Choroid plexus epithelial cell (primary cell): ENCODE measurements at places on chromosomes 5 and 9.

GRCh38 chr9:135281791-135282737, 194.6 kb downstream of the OLFM1 start:
- DNase-seq = peak; percentile 11

- DNase-seq = no peak
Observed at GRCh38 chr5:53974021-53974420, 336.4 kb downstream of the ARL15 start.

DNA sequence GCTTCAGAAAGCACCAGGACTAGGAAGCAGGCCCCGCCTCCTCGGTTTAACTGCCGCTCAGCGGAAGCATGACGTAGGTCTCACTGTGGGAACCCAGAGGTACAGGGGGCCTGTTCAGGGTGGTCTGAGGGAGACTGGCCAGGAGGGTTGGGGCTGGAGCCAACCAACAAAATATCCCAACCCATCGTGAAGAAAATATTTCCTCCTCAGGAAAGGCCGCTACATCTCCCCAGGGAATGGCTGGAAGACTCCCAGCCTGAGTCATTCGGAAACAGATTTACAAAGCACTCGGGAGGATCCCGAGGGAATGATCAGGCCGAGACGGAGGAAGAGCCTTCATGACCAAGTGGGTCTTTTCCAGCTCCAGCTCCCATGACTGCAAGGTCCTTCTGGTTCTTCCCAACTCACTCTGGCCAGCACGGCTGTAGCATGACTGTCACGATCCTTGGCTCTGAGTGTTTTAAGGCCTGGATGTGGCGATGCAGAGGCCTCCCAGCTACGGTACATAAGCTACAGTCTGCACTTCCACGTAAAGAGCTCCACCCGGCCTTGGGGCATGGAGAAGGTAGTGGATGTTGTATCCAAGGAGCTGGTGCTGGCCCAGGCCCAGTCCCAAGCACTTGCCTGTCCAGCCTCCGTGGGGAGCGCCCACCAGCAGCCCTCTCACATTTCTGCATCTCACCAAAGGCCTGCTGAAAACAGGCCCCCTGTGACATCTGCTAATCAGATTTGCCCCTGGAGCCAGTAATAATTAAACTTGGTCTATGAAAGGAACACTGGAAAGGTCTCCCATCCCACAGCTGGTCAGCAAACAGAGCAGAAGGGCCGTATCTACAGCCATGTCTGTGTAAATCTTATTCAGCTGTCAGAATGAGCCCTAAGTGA, 100.6 kb downstream of the LHFPL2 start:
- peak; percentile 93 for DNase-seq

DNA sequence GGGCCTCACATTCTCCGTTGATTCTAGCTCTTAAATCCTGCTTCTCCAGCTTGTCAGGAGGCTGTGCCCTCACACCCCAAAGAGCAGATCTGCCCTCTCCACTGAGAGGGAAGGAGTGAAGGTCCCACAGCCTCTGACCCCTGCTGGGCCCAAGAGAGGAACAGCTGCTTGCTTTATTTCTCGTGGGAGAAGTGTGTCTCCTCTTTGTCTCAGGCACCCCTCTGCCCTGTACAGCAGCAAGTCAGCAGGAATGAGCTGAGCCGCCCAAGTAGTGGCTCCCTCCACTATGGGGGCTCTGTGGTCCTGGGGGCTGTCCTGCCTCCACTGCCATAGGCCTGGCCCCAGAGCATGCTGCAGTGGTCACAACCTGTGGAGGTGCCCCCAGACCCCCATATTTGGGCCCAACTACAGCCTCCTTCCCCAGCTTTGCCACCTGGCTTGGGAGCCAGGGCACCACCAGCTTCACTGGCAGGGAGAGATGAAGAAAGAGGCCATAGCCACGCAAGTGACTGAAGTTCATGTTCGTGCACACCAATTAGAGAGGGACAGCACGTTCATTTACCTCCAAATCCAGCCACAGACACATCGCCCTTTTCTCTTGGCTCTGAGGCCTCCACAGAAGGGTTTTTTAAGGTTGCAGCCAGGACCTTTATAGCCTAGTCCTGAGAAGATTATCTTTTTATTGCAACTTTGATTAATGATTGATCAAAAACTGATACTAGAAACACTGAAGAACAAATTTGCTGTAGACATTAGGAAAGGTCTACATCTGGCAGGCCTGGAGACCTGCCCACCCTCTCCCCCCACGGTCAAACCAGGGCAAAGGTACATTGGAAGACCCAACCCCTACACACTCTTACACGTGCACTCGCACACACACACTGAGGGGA, 27.5 kb downstream of the IRF1 start:
- no peak for DNase-seq

DNA sequence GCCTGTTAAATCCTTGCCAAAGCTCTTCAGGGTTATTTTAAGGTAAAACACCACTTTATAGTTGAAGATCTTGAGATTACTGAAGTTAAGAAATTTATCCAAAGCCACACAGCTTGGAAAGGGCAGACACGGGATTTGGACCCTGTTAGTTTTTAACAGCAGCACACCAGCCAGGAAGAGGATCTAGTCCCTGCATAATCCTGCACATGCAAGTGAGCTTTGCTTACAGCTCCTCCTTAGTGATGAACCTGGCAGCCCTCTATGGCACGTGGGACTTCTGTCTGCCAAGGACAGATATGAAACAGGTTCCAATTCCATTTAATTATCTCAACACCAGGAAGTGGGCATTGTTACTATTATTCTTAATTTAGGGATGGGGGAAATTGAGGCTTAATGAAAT, 108.7 kb downstream of the TRIM32 start:
- DNase-seq = no peak
